ENCODE measurements at places on chromosomes 12 and 14.
A peak's percentile ranks its signal among the peaks of the same experiment; 100 is the strongest.

- DNase-seq, result no peak
These were observed 53.2 kb downstream of the TESC start for GRCh38 chr12:117046011-117046369.

DNA sequence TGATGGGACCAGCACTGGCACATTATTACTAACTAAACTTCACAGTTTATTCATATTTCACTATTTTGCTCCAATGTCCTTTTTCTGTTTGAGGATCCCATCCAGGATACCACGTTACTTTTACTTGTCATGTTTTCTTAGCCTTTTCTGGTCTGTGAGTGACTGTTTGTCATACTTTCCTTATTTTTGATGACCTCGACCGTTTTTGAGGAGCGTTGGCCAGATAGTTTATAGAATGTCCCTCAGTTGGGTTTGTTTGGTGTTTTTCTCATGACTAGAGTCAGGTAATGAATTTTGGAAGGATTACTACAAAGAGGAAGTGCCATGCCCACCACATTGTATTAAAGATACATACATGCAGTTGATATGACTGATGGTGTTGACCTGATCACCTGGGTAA, 199.4 kb upstream of the CCND2 start:
- no peak for DNase-seq

DNA sequence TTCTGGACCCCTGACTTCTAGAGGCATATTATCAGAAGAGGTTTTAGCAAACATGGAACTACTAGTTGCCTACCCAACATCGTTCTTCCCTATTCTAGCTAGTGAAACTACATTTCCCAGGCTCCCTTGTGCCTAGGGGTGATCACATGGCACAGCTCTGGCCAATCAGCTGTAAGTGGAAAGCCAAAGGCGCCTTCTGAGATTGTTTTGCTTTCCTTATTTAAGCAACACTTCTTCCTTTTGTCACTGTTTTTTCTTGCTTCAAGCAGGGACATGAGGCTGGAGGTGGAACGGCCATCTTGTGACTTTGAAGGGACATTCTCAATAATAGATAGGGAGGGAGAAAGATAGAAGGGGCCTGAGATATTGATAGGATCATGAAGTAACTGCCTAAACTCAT, 136.7 kb downstream of the ZNF664 start:
- peak; percentile 43 for DNase-seq

DNA sequence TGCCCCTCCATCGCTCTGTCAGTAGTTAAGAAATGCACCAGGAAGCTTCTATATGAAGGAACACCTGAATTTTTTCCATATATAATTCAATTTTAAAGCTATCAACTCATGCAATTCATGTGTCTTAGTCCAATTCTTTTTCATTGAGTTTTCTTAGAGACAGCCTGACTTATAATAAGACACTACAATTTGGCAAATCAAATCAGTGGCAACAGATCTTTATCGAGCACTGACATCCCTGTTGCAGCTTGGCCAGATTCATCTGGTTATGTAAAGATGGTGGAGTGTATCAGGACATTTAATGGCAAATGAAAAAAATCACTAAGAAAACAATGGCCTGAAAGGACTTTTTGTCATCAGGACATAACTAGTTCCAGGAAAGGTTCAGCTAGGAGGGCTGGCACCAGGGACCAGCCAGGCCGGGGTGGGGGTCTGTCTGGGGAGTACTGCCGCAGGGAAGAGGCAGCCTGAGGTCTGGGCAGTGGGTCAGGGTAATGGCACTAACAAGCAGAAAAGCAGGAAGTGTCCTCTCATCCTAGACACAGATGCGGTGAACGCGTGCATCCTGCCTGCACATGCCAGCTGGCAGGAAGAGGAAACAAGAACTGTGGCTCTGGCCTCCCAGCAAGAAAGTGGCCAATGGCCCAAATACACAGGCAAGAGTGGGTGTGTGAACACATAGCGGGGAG, 100.5 kb upstream of the LMNTD1 start:
- DNase-seq, result no peak

DNA sequence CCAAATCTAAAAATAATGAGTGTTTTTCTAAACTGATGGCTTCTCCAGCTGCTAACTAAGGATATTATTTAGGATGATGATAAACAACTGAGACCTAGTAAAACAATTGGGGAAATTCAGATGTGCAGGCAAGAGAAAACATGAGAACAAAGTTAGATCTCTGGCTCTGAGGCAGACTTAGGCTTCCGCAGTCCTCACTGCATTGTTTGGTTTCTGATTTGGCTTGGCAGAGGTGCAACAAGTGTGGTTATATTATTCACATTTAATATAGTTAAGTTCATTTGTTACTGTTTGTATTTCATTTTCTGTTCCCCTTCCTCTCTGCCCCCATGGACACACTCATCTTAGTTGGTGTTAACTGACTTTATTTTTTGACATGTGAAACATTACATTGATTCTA, 30.2 kb upstream of the NR1H4 start:
- no peak for DNase-seq

DNA sequence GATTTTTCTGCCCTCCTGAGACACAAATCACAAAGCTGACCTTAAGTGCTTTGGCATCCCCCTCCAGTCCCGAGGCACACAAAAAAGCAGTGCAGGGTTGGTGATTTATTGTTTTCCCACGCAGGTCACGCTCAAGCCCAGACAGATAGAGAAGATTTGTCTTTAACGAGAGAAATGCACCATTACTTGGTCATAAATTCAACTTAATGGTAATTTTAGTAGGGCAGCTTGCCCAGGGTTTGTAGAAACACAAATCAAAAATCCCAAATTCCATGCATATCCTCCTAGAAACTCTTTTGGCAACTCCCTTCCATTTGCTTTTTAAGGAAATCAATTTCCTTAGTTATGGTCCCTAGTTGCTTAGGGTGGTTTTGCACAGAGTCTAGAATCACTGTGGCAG, 132.6 kb downstream of the IGF1 start:
- no peak for DNase-seq

DNA sequence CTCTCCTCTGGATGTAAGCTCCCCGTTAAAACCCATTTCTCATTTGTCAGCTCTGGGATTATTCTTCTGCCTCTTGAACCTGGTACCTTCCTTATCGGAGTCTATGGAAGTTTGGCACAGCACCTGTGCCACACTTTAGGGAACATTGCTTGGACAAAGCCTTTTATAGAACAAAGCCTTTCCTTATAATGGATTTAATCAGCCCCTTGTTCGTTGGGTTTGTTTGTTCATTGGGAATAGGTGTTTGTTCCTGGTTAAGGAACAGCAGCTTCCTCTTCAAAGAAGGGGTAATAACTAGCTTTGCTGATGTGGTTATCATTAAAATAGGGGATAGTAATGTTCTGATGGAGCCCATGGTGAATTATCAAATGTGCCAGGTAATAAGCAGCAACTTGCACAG, 70.4 kb downstream of the NRXN3 start:
- no peak for DNase-seq

- no peak for DNase-seq
These were observed 23.8 kb upstream of the LTBP2 start for GRCh38 chr14:74635847-74636246.

- DNase-seq, result peak; percentile 82
These were observed 11.1 kb upstream of the DPF3 start for GRCh38 chr14:72904840-72905561.

- no peak for DNase-seq
These were observed 14.1 kb downstream of the KLRF2 start for GRCh38 chr12:9895215-9895971.

DNA sequence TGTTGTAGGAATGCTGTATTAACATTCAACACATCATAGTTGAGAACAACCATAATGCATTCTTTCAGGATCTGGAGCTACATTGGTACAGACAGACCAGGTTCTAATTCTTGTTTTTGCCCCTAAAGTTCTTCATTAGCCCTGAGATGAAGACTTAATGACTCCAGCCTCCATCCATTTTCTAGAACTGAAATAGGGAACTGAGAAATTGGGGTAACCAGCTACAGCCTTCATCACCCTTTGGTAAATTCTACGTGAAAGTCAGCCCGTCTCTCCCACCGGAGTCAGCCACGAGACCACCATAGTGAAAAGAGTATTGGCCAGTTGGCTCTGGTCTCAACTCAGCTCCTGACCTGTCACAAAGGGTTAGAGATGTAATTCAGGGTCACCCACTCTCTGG, 164.0 kb downstream of the NUAK1 start:
- DNase-seq, result no peak

GRCh38 chr12:48716168-48716492, 377 bp downstream of the CCNT1 start:
- DNase-seq, result no peak

DNA sequence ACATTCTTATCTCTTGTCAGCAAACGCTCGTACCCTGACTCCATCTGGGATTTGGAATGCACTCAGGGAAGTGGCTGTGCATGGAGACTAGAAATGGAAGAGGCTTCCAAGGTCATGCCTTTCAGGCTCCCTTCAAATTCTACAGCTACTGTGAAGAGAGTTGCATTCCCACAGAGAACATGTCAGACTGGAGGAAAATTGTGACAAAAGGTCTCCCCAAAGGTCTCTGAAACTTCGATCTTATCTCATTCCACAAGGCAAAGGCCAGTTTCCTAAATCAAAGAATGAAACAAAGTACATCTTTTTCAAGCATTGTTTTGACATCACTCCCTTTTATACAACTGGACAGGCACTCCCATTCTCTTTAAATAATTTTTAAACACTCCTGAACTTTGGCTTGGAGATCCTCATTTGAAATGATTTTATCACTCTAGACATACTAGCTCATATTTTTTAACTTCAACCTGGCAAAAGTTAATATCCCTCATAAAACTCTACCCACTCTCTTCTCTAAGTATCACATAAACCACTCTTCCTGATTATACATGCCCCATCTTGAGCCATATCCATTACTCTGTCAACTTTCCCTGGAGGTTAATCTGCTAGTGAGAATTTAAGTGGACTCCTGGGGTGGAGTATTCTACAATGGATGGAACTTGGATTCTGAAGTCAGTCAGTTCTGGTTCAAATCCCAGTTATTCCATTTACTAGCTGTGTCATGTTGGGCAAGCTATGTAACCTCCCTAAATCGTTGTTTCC, 218.1 kb upstream of the HMGA2 start:
- DNase-seq, result no peak

GRCh38 chr12:3744229-3744901, 8.5 kb downstream of the CRACR2A start:
- no peak for DNase-seq

- peak; percentile 99 for DNase-seq
These were observed 25.5 kb downstream of the SCARB1 start for GRCh38 chr12:124837958-124838803.

- DNase-seq, result peak; percentile 83
These were observed 98.8 kb downstream of the CALM1 start for GRCh38 chr14:90495357-90496276.

GRCh38 chr12:76491292-76491691, 68.3 kb downstream of the OSBPL8 start:
- no peak for DNase-seq

GRCh38 chr14:72609205-72609916, 284.5 kb downstream of the DPF3 start:
- DNase-seq, result no peak

- peak; percentile 50 for DNase-seq
These were observed 127.4 kb downstream of the KTN1 start for GRCh38 chr14:55707365-55707804.

- peak; percentile 27 for DNase-seq
These were observed 215.7 kb downstream of the SYT10 start for GRCh38 chr12:33223956-33224355.

DNA sequence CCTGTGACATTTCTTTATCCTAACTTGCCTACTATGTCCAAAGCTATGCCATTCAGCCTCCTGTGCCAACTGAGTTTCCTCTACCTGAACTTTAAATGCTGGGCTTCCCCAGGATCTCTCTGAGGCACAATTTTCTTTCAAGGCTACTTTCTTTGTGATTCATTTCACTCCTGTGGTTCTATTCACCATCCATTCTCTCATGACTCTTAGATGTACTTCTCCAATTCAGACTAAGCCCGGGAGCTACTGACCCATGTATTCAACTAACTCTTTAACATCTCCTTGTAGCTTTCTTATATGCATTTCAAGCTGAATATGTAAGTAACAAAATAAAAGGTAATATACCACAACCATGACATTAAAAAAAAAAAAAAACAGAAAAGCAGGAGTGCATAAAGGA, 738.9 kb upstream of the USP15 start:
- DNase-seq, result no peak

DNA sequence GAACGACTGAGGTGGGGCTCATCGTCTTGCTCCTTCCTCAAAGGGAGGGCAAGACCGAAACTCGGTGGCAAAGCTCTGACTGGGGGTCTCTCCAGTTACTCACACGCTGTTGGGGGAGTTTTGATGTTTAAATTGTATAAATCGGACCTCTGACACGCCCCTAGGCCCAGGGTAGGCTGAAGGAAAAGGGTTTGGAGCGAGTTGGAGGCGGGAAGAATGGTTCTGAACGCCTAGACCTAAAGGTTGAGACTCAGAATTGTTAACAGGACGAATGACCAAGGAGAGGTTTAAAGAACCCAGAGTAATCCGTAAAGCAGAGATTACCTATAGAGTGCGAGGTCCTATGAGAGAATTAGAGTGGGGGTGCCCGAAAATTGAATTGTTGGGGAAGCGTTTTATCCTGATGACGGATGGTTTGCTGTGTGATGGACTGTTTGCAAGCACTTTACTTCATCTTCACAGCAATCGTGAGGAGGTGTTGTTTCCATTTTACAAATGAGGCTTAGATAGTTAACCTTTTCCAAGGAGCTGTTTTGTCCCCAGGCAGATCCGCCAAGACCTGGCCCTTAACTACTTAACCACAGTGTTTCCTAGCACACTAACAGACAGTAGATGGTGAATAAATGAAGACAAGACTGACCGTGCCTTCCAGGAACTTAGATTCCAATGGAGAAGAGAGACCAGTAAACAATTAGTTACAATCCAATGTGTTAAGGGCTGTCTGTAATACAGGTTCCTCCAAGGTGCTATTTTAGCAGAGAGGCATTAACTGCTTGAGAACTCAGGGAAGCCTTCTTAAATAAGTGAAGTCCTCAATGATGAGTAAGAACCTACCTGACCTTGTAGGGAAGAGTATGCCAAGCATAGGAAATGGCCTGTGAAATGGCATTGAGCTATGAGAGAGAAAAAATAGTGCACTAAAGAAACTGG, 929 bp upstream of the UBE2N start:
- no peak for DNase-seq

DNA sequence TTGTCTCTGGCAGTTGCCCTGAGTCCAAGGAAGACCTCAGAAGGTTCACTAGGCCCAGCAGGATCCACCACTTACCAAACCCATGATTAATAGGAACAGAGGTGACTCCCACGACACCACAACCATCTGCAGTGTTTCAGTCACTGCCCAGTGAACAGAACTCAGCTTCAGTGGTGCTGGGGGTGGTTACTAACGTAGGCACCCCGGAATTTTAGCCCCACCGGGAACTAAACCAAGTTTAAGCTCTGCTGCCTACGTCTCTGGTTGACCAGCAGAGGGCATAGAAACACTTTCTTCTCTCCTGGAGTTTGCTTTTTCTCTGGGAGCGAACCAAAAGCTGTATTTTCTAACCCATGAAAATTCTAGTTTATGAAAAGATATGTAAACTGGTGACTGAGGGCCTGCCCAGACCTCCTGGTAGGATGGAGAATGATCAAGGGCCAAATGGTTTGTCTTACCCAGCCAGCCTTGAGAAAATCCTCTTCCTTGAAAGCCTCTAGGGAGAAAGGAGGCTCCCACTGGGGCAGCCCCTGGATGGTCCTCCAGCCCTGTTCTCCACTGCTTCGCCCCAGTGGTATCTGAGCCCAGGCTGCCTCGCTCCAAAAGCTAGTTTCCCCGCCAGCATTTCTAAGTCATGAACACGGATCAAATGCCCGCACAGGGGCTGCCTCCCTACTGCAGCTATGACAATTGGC, 379.8 kb downstream of the DPF3 start:
- DNase-seq, result peak; percentile 54

GRCh38 chr12:104747955-104748354, 210.1 kb downstream of the SLC41A2 start:
- no peak for DNase-seq

All from MCF 10A (cell line).